ENCODE measurements at places on chromosomes 12 and 14.

DNA sequence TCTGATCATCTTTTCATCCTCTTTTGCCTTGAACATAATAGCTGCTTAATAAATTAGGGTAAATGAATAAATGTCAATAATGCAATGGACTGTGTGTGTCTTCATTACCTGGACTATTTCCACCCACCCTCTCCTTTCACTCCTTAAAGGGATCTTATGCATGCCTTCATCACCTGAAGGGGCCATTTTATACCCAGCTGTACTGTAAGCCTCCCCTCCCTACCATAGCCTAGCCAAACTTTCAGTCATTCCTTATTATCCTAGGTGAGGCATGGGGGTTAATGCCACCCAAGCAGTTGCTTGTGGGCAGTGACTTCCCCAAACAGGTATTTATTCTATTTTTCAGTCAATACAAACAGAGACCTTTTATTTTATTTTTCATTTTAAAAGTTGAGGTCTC is 127.8 kb upstream of the PARP11 start:
- no peak for DNase-seq

DNA sequence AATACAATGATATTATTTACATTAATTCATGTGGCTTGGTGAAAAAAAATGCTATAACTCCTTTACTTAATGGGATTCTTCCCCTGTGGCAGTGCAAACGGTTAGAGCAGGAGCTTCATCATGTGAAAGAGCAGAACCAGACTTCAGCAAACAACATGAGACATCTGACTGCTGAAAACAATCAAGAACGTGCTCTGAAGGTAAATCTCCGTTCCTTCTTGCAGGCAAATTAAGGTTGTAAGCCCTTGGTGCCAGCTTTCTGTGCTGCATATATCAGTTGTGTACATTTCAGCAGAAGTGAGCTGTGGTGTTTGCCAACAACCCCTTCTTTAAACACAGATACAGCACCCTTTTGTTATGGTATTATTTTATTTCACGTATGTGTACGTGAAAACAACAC is 171.7 kb downstream of the MIPOL1 start:
- DNase-seq, result no peak

GRCh38 chr12:16458521-16459078 is 111.2 kb downstream of the MGST1 start:
- no peak for DNase-seq

GRCh38 chr14:90760591-90761316 is 55.5 kb downstream of the TTC7B start:
- DNase-seq, result no peak

DNA sequence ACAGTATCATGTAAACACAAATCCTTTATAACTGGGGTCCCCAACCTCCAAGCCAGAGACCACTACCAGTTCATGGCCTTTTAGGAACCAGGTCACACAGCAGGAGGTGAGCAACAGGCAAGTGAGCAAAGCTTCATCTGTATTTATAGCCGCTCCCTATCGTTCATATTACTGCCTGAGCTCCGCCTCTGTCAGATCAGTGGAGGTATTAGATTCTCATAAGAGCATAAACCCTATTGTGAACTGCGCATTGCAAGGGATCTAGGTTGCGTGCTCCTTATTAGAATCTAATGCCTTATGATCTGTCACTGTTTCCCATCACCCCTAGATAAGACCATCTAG is 49.9 kb downstream of the LRP6 start:
- no peak for DNase-seq

DNA sequence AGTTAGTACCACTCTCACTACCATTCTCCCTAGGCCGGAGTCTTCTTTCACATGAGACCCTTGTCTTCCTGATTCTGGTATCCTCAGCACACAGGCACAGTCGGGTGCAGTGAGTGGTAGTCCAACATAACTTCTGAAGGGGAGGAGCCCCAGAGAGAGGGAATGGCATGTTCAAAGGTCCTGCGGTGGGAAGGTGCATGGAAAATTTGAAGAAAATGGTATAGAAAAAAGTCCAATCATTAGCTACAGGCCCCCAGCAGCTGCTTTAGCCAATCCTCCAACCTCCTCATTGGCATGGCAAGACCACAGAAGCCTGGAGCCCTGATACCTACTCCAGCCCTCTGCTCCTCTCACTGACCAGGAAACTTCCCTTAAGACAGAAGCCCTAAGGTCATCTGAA is 96.6 kb downstream of the ZFP36L1 start:
- no peak for DNase-seq

DNA sequence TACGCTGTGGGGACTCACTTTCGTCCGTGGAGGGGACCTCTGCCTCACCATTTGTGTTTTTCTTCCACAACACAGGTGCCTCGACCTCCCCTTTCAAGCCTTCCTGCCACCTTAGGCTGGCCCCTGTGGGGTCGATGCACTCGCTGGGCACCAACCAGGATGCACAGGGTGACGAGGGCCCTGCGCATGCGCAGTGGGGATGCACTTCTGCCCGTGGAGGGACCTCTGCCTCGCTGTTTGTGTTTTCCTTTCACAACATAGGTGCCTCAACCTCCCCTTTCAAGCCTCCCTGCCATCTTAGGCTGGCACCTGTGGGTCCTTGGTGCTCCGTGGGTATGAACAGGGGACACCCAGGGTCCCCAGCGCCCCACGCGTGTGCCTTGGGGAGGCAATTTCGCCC is 356.8 kb downstream of the ALG10 start:
- DNase-seq, result no peak

DNA sequence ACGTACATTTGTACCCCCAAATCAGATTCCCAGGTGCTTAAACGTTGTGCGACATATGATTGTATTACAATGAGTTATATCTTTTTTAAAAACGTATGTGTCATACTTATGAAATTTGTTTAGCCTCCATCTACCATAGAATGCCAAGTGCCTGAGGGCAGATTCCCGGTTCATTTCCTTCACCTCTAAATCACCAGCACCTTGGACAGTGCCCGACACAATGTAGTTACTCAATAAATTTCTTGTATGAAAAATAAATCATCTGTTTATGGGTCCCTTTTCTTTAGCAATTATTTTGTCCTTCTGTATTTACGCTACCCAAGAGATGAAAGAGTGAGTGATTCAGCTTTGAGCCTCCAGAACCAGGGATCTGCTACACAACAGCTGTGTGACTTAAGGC is 157.4 kb downstream of the TBX5 start:
- no peak for DNase-seq

DNA sequence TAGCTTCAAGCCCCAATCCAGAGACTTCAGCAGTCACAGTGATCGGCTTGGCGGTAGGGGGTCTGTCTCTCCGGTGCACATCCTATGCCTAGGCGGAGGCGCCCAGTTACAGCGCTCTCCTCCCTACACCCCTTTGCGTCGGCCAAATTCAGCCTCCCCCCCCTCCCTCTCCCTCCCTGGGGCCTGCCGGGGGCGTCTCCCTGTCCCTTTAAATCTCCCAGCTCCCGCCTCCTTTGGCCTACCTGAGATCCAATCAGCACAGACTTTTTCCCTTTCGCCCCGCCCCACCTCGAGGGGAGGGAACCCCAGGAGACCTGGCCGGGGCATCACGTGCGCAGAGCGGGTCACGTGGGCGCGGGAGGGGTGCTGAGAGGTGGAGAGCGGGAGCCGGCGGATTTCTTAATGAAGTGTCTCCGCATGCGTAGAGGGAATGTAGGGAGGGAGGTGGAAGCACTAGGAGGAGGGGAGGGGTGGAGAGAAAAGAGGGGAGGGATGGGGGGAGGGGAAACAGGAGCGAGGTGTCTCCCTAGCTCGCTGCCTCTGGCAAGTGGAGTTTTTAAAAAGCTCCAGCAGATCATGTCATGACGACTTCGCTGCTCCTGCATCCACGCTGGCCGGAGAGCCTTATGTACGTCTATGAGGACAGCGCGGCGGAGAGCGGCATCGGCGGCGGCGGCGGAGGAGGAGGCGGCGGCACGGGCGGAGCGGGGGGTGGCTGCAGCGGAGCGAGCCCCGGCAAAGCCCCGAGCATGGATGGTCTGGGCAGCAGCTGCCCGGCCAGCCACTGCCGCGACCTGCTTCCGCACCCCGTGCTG is at the start of gene HOXC13:
Gene HOXC13 (plus strand): TSS at position 506 of the 815 bp plus-strand sequence. CDS start 76 bp downstream, at position 582.
- peak; percentile 79 for DNase-seq

GRCh38 chr14:73888460-73888725 is 1.7 kb downstream of the ZNF410 start:
- no peak for DNase-seq

- DNase-seq, result no peak
These were observed 32.0 kb downstream of the TC2N start for GRCh38 chr14:91835197-91835919.

DNA sequence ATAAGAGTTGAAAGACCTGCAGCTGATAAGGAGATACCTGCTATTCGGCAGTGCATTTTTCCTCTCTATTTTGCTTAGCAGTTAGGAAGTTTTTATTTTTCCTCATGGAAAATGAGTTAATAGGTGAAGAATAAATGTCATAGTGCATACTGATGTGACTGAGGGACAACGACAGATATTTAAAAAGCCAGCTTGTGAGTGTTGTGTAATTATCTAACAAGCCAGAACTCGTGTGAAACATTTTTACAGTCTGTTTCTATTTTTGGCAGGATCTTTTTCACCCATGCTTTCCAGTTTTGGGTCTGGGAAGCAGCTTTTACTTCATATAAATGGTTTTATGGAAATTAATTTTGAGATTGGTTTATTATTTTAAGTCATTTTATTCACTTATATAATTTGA is 2.9 kb downstream of the FBXO34 start:
- no peak for DNase-seq
